ENCODE measurements at places on chromosomes 5 and 9.

DNA sequence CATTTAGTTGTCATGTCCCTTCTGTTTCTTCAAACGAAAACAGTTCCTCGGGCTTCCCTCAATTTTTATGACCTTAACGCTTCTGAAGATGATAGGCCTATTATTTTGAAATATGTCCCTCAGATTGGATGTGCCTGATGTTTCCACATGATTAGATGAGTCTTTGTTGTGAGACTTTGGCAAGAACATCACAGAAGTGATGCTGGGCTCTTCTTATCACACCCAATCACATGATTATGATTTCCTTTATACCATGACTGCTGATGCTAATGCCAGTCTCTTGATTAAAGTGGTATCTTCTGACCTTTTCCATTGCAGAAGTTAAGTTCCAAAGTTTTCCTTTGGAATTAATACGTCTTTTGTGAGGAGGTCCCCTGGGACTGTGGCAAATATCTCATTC is 175.7 kb downstream of the SAXO1 start:
- DNase-seq: no peak

- DNase-seq: no peak
Measured at GRCh38 chr9:130244548-130245165, 20.9 kb upstream of the HMCN2 start.

- no peak for DNase-seq
Measured at GRCh38 chr5:921456-922435, 29.1 kb downstream of the TRIP13 start.

DNA sequence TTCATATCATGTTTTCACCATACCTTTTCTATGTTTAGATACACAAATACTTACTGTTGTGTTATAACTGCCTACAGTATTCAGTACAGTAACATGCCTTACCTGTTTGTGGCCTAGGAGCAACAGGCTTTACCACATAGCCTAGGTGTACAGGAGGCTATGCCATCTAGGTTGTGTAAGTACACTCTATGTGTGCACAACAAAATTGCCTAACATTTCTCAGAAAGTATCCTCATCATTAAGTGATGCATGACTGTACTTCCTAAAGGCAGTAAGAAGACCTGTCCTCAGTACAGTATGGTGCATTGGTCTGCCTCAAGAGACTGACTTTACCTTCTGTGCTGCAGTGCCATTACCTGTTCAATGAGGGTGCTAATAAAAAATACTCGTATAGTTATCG is 7.9 kb downstream of the TXN start:
- DNase-seq: no peak

GRCh38 chr9:36765077-36765390 is 192.3 kb downstream of the MELK start:
- DNase-seq: no peak

DNA sequence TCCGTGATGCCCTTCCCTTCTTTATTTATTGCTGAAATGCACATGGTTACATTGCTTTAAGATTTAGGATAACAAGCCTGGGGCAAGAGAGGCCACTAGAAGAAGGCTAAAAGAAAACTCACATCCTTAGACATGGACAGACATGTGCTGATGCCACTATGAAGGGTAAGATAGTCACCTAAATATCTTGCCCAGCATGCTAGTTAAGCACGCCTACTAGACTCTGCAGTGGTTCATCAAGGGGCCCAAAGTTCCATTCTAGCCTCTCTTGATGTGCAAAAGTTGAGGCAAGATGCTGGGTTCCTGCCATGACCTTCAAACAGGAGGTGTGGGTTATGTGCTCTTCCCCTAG is 49.3 kb downstream of the GRAMD2B start:
- DNase-seq: no peak

GRCh38 chr9:16001856-16002255 is 449.0 kb downstream of the CCDC171 start:
- DNase-seq: no peak

- DNase-seq: peak; percentile 74
Measured at GRCh38 chr9:130185490-130186031, 13.4 kb downstream of the NCS1 start.

- DNase-seq: no peak
Measured at GRCh38 chr5:73393611-73394489, 54.7 kb downstream of the FOXD1 start.

DNA sequence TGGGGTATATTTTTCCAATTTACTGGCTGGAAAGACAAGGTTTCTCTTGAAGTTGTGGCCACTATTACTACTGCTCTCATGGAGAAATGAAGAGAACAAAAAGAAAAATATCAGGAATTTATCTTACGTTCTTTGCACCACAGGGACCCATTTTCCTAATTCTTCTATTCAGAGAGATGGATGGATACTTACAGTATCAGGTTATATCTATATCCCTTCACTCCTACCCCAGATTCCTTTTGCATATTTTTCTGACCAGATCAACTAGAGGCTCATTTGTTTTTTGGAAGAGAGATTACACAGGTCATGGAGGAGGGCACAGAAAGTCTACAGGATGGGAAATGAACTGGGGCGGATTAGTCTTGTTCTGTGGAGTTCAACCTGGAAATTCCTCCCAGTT is 277.2 kb upstream of the VLDLR start:
- DNase-seq: no peak

DNA sequence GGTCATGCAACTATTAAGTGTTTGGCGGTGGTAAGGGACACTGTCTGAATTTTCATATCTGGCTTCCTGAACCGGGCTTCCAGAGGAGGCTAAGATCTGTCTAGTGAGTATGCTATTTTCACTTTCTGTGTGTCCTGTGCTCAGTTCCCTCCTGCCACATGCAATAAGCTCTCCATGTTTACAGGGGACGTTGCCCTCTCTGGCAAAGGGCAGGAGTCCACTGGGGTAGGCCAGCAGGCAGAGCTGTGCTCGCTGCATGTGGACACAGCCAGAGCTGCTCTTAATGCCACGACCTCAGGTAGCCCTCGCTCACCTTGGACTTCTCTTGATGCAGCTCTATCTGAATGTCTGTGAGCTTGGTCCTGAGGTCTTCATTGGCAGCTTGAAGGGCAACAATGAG is 111.2 kb downstream of the JAKMIP2 start:
- no peak for DNase-seq

GRCh38 chr5:128528637-128529255 is 9.3 kb downstream of the FBN2 start:
- no peak for DNase-seq

DNA sequence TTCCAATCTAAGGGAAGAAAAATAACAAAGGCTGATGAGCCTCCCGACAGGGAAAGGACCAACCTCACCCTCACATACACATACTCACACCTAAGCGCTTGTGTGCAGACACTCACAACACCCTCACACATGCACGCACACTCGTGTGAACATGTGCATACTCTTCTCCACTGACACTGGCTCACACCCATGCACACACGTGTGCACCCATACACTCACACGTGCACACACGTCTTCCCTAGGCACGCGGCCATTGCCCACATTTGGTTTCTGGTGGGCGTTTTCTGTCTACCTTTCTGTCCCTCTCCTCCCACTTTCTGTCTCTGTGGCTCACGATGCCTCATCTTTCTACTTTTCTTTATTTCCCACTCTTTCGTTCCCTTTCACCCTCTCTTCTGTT is 169.7 kb upstream of the MVB12B start:
- no peak for DNase-seq

DNA sequence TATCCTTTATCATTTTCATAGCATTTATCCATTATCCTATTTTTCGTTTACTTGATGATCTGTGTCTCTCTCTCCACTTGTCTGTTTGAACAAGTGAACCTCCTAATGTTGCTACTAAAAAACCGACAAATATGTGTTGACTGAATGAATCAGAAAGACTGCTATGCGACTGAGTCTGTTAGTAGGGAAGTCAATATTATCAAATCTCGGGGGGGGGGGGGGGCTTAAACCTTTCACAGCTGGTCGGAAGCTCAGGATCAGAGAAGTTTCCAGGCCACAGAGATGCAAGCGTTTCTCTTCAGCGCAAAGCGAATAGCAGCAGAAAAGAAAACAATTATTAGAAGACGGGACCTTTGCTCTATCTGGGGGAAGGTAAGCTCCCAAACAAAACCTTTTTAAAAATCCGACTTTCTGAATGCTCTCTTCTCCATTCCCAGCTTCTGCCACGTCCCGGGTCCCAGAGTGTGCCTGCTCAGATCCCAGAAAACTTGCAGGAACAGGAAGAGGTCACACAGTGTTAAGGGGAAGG is 412 bp downstream of the RIOK2 start:
- DNase-seq: no peak

GRCh38 chr9:95409650-95410426 is 92.3 kb upstream of the FANCC start:
- DNase-seq: peak; percentile 46
